ENCODE measurements at places on chromosomes 2 and 18.

- no peak for DNase-seq
These were observed 61.5 kb upstream of the PPM1B start for GRCh38 chr2:44107086-44107740.

DNA sequence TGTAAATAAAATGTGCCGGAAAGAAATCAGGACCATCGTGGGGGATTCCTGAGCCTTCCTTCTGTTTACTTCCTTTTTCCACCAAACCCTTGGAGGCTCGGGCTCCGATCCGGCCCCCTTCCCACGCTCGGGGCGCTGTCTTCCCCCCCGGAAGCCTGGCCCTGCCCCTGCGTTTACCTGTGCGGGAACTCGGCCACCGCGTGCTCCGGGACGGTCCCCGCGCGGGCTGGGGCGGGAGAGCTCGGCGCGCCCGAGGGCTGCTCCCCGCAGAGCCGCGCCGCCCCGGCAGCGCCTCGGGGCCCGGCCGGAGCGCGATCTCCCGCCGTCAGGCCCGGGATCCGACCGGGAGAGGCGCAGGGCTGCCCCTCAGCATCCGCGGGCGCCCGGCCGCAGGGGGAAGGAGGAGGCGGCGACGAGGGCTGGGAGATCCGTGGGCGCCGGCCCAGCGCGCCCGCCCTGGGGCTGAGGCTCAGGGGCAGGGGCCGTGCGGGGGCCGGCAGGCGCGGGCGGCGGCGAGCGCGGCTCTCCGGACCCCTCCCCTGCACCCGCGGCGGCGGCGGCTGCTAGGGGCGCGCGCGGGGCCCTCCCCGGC is 435 bp downstream of the ADCY3 start:
- DNase-seq = no peak

DNA sequence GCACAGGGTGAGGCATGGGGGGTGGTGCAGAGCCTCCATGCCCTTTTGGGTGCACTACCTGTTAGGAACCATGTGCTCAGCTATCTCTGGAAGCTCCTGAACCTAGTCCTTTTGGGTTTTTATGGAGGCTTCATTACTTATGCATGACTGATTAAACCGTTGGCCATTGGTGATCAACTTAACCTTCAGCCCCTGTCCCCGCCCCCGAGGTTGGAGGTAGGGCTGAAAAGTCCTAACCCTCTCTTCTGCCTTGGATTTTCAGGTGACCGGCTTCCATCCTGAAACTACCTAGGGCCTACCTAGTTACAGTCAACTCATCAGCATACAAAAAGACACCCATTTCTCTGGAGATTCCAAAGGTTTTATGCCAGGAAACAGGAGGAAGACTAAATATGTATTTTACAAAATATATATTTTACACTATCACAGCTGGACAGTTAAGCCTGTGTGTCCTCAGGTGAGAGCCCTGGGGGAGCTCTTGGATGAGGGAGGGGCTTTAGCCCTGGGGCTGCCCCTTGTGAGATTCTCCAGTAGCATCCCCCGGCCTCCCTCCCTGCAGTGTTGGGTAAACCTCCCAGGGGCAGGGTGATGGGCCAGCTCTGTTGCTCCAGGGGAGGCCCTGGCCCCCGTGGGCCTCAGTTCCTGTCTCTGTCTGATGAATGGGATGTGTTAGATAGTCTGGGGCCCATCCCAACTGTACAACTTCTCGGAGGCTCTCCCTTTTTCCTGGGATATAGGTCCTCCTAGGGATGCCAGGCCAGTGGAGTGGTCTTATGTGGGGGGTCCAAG is 24.1 kb downstream of the GLI2 start:
- no peak for DNase-seq

DNA sequence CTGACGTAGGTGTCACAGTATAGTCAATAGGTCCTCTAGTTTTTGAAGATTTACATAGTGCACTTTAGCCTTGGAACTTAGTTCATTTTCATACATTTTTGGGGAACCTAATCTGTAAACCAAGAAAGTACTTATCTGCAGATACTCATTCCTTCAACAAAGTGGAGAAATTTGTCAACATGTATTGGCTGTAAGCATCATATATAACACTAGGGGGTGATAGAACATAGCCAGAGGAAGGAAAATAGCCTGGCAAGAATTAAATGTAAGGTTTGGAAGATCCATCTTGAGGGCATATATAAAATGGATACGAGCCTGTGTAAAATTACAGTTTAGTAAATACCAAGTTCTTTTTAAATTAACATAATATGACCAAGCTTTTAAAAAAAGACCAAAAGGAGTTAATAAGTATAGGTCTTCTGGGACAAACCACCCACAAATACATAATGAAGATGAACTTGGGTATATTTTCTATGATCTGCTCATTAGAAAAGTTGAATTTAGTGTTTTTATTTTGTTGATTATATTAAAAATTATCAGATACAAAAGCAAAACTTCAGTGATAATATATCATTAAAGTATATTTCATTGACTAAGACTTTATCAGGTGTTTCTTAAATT is 18.2 kb downstream of the RPL37A start:
- DNase-seq = no peak

DNA sequence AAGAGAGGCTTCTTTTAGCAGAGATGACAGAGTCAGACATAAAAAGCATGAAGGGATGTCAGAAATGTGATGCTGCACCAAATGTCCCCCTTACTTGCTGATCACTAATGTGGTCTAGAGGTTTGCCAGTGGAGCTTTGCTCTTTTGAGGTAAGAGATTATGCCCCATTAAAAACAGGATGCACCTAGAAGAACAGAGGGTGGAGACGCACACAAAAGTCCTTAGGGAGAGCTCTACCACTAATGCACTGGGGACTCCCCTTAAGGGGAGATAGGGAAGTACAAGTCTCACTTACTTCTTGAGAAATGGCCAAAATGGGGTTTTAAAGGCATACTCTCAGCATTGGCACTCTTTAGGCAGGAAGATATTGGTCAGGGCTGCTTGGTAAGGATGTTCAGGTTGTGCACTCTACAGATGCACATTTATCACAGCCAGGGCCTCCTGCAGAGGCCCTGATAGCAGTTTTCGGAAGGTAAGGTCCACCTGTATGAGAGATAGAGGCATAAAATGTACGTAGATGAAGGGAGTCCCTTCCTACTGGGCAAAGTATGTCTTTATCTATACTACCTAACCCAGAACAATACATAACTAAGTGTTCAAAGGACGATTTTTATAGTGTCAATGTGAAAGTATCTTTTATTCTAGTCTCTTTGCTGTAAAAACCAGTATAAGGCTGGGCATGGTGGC is 17.0 kb upstream of the SCYGR1 start:
- no peak for DNase-seq

- DNase-seq = no peak
These were observed 392.1 kb downstream of the CDH19 start for GRCh38 chr18:66211749-66212148.

DNA sequence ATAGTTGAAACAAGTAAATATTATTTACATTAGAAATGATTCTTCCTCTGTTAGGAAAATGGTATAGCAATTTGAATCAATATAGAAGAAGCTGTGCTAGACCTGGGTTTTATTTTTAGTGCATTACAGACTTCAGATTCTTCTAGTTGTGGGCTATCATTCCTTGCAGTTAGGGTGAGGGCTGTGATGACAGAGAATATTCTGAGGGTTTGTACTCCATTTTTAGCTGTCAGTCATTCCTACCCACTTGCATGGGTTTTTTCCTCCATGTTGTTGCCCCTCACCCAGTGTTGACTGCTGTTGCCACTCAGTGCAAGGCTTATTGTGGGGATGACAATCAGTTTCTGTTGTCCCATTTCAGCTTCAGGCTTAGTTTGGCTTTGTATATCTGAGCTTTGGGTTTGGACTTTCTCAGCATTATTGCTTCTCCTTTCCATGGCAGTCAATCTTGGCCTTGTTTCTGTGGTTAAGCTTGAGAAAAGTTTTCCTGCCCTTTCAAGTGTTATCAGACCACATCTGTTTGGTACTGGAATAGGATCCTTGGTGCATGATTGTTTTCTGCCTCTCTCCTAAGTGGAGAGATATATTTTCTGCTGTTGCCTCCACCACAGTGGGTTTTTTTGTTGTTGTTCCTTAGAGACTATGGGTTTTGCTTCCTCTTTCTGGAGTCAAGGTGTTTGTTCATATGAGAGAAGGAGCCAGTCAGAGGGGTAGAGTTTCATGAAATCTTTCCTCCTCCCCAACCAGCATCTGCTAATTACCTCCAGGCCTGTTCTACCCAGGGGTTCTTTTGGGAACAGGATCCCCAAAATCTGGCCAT is 312.7 kb upstream of the CWC22 start:
- DNase-seq = no peak

Measured in HS-5 (cell line).